Activated gamma-delta T cell treated with Interleukin-2 at 50 U/mL for 16 hours (primary cell): ENCODE measurements at places on chromosomes 1 and 21.

DNA sequence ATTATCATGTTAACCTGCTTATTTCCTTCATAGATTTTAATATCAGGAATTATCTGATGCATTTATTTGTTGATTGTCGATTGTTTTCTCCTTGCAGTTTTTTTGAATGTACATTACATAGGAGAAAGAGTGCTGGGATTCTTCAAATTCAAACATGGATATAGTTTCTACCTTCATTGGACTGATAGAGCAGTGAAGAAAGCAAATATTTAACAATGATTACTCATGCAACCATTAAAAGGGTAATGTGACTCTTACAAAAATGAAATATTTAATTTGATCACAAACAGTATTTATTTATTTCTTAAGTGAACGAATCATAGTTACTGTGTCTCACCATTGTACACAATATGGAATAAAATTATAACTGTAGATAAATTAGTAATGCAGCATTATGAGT lies 350.9 kb downstream of the BRINP3 start:
- DNase-seq: no peak

DNA sequence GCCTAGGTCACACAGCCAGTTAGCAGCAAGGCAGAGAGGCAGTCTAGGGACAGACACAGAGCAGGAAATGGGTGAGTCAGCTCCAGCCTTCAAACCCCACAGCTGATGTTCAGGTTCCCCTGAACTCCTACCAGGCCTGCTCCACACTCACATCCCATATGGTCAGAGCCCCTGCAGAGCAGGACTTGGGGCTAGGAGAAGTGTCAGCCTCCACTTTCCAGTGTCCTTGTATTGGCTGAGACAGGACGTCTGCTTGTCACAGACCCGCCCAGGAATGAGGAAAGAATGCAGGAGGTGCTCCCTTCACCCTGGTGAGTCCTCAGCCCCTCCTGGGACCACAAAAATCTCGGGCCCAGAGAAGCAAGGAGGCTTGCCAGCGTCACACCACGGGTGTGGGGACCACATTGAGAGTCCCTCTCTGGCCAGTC lies 92.5 kb downstream of the LACTBL1 start:
- no peak for DNase-seq

GRCh38 chr1:99481391-99481996 lies 164.4 kb upstream of the PALMD start:
- DNase-seq: peak; percentile 18

DNA sequence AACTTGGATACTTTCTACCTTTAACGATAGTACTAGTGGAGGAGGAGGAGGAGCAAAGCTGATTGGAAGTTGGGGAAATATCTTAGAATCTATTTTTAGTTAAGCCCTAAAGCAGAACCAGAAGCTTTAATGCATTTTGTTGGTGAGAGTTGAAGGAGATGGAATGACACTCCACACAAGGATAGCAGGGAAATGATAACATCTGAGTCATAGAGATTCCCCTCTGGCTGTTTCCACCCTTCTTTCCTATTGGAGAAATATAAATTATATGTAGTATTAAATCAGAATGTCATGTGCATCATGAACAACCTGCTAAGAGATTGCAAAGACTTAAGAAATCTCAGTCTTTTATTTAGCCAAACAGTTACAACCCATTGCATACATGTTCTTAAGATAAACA lies 1357.7 kb downstream of the NCAM2 start:
- DNase-seq: no peak

DNA sequence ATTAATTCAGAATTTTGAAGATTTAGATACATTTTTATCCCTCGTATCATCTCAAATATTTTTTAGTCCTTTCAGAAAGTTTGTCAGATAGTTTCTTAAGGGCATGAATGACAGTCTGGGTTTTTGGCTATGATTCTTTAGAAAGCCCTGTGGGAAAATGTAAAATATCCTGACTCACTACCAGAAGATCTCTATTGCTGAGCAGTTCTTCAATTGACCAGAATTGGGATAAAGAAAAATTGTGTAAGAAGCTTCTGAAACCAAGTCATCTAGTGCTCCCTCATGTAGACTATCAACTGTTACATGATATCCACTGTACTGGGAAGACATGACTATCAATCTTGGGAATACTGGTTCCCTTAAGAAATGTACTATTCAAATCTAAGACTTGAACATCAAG lies 608.3 kb upstream of the CHRM3 start:
- no peak for DNase-seq

DNA sequence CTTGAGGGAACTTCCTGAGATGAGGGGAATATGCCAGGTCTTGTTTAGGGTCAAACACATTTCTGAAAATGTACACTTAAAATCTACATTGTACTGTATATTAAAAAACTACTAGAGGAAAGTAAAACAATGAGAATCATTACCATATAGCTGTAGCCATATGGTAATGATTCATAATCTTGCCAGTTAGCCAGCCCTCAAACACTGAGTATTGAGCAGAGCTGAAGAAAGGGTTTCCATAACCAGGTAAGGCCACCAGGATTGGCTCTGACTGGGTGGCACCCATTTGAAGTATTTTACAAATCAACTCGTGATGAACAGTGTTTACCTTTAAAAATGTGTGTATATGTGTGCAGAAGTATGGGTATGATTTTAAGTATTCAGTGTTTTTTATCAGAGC lies 226.7 kb downstream of the SLC45A1 start:
- DNase-seq: no peak

- DNase-seq: no peak
Observed at GRCh38 chr1:32665915-32666314, 14.9 kb downstream of the RBBP4 start.

GRCh38 chr21:28636752-28637691 lies 355.7 kb downstream of the LTN1 start:
- no peak for DNase-seq

DNA sequence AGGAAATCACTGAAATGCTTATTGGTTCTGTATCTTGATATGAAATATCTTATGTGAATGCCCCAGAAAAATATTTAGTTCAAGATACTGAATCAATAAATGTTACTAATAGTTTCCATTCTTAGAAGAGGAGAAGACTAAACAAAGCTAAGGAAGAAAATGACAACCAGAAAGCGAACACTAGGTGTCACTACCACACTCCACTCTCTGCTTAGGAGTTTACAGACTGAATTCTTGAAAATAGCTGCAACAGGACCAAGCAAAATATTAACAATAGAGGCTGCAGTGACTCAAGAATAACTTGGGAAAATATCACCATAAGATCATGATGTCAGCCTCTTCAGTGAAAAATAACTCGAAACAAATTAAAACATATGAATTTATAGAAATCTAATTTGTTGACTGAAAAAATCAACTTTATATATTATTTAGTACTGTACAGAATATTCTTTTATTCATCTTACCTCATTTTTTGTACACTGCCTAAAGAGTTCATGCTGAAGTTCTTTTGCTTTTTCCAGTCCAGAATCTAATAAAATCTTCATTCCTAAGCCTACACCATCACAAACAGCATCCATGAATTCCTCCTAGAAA lies 61.6 kb downstream of the KIF14 start:
- no peak for DNase-seq

DNA sequence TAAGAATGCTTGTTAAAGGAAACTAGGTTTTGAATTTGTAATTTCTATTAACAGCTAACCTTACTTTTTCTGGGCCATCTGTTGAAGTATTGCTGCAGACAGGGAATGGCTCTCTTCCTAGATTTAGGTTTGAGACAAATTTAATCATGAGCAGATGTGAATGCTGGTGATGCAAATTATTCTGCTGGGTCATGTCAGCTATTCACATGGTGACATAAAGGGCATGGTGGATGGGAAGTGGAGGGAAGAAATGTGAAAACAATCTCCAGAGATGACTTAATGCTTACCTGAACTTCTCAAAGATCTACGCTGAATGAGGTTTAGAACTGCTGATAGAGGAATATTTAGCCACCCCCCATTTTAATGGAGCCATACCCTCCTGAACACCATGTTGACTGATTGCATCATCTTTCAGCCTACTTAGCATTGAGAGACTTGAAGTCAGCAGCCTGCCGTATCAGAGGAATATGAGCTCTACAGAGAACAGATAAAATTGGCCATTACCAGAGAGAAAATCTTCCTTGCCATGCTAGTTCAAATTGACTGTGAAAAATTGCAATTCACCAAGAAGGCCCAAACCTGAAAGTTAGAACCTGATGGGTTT lies 138.8 kb downstream of the HHAT start:
- DNase-seq: no peak

DNA sequence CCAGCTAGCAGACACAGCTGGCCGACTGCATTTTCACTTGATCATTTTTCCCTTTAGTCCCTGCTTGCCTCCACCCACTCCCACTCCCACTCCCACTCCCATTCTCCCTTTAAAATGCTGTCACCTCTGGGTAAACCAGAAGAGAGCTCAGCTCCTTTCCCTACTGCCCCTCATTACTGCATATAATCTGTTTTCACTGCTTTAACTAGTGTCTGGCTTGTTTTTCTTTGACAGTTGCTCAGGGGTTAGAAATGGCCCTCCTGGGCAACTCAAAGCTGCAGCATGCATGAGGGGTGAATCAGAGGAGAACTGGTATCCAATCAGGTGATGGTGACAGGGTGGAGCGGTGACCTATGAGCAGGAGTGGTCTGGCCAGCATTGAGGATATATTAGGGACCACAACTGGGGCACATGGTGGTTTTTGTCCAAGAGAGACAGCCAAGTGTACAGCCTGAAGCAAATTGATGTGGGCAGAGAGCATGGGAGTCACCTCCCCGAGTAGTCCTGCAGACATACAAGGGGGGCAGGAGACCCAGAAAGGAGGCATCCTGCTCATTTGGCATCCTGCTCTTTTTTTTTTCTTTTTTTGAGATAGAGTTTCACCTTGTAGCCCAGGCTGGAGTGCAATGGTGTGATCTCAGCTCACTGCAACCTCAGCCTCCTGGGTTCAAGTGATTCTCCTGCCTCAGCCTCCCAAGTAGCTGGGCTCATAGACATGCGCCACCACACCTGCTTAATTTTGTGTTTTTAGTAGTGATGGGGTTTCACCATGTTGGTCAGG lies 42.6 kb upstream of the SRSF10 start:
- no peak for DNase-seq

GRCh38 chr1:175002910-175003517 lies 3.3 kb downstream of the CACYBP start:
- no peak for DNase-seq

GRCh38 chr1:94633051-94633450 lies 91.5 kb upstream of the F3 start:
- DNase-seq: no peak

- DNase-seq: no peak
Observed at GRCh38 chr1:24107462-24108138, 4.3 kb downstream of the MYOM3 start.

DNA sequence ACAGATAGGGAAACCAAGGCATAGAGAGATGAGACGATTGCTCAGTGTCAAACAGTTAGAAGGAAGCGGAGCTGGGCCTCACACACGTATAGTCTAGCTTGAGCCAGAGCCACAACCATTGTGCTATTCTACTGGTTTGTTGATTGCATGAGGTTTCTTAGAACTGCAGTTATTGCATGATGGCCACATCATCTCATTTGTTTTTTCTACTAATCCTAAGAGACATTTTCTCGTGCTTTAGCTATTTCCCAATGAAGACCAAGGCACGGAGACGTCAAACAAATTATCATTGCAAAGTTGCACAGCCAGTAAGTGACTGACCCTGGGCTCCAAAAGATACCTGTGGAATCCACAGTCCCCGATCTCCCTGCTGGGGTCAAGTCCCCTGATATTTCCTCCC lies 25.1 kb upstream of the ZNF362 start:
- DNase-seq: no peak

DNA sequence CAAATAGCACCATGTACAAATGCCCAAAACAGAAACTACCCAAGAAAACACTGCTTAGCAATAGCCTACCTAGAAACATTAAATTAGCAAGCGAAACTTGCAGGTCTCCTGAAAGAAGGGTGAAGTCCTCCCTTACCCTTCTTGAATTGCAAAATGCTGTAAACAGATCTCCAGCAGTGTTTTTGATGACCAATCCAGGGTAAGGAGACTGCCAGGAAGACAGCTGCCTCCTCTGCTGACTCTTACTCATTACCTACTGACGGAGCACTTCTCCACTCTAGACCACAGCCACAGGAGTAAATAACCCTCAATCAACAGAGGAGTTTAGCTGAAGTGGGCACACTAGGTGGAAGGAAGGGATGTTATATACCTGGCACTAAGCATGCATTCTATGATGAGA lies 32.2 kb upstream of the GADD45A start:
- DNase-seq: no peak

- DNase-seq: no peak
Observed at GRCh38 chr21:39881661-39882060, 14.4 kb downstream of the PCP4 start.

GRCh38 chr1:143611159-143611558 lies 360.6 kb downstream of the FAM72C start:
- DNase-seq: no peak

DNA sequence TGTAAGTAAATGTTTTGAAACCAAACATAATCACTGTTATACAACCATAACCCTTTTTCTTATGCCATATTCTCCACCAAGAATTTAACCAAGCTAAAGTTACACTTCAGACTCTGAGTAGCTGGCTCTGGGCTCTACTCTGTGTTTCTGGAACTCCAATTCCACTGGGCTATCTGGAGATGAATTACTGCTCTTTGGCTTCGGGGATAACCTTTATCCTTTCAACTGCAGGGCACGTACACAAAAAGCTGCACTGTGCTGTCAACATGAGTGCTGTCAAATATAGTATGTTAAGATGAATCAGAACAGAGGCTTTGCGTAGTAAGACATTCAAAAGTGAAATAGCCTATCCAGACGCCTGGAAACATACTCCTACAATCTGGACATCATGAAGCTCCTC lies 500.6 kb downstream of the LTN1 start:
- no peak for DNase-seq

DNA sequence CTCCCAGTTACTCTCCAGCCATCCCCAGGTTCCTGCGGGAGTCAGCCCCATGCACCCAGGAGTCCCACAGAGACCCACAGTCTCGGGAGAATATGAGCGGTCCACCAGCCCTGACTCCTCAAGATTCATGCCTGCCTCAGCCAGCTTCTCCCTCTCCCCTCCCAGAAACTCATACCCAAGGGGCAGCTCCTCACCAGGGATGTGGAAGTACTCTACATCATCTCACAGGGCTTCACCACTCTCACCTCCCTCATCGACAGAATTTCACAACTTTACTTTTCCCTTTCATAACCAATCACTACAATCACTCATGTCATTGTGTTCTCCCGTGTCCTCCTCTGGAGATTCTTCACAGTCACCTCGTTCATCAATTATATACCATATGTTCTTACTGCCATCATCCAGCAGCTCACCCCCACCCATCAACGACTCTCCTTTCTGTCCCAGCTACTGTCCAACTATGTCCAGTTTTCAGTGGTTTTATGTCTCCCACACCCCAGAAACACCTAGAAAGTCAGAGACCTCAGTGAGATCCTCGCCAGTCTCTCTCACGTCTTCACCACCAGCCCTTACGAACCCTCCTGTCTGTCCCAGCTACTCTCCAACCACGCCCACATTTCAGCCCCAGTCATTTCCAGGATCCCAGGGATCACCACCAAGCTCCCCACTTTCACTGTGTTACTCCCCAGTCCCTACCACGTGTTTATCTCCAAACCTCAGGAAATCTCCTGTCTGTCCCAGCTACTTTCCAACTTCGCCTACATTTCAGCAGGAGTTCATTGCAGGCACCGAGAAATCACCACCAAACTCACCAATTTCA lies 1530.1 kb upstream of the TPTE start:
- DNase-seq: no peak

GRCh38 chr1:241202401-241202800 lies 154.6 kb downstream of the RGS7 start:
- DNase-seq: no peak
